Renal cortical epithelial cell (primary cell): ENCODE measurements at places on chromosomes 6 and 20.

DNA sequence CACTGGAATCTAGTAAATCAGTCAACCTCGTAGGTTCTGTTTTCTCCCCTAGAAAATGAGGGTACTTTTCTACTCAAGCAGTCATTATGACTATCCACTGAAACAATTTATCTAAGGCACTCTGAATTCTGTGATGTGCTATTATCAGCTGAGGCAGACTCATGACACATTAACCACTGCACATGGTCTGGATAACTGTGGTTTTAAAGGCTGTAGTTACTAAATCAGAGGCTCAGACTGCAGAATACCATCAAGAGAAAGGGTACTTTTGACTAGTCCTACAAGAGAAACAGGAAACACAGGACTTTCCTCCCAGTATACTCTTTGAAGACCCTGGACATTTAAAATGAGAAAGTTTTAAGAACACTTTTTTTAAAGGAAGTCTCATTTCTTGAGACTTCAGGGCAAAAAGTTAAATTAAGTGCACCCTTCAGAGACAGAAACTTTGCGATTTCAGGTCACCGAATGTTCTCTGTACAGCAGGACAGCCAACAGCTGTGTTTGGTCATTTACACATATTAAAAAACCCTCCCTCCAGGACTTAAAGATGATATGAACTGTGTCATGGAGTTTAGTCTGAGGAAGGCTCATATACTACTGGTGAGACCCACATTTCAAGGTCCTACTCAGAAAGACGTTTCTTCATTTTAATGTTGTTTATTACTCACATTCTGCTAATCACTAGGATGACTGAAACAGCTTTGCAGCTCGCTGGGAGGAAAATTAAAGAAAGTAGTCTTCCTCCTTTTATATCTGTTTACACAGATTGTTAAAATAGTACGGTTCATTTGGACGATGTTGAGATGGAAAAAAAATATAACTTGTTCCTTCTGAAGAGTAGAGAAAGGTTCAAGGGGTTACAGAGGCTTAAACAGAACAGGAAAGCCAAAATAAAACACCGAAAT, 19.9 kb downstream of the ATXN1 start:
- peak; percentile 99 for DNase-seq

DNA sequence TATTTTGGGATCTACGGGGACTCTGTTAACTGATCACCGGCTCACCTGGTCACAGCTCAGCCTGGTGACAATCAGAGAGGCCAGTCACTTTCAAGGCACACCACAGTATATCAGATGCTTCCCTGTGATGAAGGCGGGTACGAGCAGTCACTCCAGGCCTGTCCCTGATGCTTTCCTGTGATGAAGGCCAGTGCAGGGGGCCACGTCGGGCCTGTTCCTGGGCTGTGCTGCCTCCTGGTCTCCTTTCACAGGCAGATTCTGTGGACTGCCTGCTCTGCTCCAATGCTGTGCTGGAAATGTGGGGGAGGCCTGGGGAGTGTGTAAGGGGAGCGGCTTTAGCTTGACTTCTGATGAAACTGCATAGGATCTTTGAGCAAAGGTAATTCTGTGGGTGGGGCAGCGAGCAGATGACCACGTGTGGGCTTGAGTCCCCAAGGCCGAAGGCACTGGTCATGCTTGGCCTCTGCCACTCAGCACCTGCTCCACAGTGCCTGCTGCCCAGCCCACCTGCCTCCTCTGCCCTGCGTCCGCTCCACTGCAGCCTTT, 372.6 kb downstream of the TAF4 start:
- DNase-seq = no peak

GRCh38 chr6:25869840-25870239, 4.2 kb downstream of the SLC17A3 start:
- DNase-seq = no peak

DNA sequence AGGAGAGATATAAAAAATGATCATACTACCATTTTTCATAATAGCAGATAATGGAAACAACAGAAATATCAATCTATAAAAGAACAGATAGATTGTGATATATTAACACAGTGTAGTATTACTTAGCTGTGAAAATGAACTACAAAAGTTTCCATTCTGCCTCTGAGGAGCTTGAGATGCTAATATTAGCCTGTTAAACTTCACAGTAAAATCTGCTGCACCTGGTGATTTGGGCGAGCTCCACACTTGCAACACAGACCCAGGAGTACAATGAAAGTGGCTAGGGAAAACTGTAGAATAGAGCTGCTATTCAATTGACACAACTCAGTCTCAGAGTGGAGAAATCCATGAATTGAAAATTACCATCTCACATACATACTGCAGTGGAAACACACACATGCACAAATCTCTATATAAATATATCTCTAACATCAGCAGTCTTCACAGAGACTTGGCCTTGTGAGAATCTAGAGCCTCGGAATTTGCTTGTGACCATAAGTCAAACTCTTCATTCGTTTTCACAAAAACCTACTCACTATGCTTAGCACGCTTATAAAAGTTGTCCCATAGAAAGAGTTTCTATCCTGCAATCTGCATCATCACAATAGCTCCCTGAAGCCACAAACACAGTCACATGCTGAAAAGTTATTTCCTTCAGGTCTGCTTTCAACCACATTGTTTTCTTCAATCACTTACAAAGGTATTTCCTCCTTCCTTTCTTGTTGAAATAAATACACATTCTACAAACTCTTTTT, 133.0 kb downstream of the PAK5 start:
- DNase-seq = no peak

- no peak for DNase-seq
Measured at GRCh38 chr20:4113615-4114603, 98.6 kb upstream of the RNF24 start.

DNA sequence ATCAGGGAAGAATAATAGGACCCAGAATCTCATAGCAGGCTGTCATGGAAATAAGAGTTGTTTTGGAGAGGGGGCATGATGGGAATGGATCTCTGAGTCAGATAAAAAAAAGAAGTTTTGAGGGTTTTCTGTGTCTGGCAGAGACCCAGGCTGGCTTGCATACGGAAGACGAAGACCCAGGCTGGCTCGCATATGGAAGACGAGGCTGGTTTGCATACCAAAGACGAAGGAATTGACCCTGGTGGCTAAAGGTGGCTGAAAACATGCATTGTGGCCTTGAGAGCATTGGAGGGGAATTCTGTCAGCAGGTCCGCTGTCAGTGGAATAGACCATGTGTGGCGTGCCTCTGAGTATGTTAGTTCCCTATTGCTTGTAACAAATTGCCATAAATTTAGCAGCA, 335.1 kb downstream of the BTBD3 start:
- DNase-seq = no peak

DNA sequence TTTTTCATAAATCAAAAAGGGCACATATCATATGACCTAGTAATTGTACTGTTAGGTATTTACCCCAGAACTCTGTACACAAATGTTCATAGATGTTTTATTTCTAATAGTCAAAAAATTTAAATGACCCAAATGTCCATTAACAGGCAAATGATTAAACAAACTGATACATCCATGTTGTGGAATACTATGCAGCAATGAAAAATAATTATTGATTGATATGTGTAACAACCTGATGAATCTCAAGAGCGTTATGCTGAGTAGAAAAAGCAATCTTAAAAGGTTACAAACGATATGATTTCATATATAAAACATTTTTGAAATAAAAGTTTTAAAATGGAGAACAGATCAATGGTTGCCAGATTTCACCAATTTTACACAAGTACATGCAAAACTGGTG, 18.1 kb downstream of the HTR1B start:
- no peak for DNase-seq

DNA sequence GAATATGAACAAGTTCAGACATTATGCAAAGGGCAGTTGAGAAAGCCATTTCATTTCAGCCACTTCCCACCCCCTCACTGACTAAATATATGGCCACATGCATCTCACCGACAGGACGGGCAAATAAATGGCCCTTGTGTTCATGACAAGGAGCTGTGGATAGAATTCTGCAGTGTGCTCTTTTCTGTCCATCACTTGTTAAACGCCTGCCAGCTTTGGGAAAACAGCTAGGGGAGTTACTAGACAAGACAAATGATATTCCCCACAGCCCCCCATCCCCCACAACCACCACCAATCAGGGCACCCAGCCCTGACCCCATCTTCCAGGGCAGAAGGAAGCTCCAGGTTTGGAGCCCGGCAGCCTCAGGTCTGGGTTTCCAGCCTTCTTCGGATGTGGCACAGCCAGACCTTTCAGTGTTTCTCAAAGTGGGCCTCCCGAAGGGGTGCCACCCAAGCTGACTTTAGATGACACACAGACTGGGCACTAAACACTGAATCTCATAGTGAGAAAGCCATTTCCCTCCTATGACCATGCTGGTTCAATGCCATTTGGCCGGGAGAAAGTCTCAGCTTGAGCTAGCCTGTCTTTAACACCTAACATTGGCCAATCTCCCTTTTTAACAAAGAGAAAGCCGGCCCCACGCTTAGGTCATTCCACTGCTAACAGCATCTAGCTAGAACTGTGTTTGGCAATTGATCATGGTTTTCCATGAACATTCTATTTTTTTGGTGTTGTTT, 4.0 kb upstream of the RIPOR3 start:
- no peak for DNase-seq

GRCh38 chr6:125363824-125364165, 62.0 kb upstream of the HDDC2 start:
- no peak for DNase-seq

DNA sequence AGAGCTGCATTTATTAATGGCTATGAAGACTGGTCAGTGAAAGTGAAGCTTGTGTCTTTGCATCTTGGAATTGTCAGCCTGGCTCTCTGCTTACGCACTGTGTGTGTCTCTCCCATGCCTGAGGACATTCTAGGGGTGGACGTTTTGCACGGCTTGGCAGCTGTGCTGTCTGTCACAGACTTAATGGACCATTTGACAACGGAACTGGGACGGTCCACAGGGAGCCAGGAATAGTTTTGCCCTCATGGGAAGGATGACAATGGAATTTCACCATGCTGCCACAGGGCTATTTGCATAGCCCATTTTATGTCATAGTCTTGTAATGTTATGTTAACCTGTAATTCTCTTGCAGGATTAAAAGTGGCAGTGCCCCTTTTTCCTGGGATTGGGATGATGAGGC, 44.7 kb downstream of the OR2B6 start:
- DNase-seq = peak; percentile 41
